ENCODE measurements at places on chromosomes 6 and 20. TPM values are rescaled to one million over a fixed set of nuclear protein-coding genes. Genes with fewer than 3 reads are reported as not detected.

- H3K27ac ChIP-seq, result no peak overlapping the region
- peaks cover 25% of the 10 kb centered on the region for H3K4me1 ChIP-seq
- no peaks in the 10 kb centered on the region for H3K27me3 ChIP-seq
- no peak for DNase-seq
- H3K4me3 ChIP-seq, result peak overlapping the region; percentile 96
- H3K36me3 ChIP-seq, result peaks cover 4% of the 10 kb centered on the region
Measured at GRCh38 chr20:45892828-45893500, 1.8 kb downstream of the CTSA start.

The SLC13A3 gene
- 0.24 TPM for total RNA-seq

DNA sequence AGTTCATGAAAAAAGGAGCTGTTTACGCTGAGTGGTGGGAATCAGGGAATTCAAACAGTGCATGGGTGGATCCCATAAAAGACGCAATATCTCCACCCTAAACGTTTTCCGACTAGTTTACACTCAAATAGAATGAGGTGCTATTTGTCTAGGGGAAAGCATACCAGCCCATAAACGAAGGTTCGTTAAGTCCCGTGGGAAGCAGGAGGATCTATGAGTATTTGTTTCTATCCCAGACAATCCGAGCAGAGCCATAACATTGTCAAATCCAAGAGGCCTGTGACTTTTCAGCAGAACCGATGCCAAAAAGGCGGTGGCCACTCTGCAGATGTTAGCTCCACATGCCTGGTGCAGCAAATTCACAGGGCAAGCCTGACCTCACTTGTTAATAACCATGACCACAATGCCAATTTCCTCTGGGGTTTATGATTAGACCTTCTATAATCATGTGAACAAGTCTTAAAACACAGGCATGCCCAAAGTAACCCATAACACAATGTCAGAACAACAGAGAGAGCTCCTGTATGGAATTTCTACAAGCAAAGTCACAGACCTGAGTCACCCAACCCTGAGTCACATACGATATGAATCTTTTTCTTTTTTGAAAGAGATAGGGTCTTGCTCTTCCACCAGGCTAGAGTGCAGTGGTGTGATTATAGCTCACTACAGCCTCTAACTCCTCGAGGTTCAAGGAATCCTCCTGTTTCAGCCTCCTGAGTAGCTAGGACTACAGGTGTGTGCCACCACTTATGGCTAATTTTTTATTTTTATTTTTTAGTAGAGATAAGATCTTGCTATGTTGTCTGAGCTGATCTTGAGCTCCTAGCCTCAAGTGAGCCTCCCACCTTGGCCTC lies 123.3 kb downstream of the KIF13A start:
- no peak overlapping the region for H3K27ac ChIP-seq
- no peak for DNase-seq
- no peaks in the 10 kb centered on the region for H3K36me3 ChIP-seq
- no peak overlapping the region for H3K4me3 ChIP-seq
- no peaks in the 10 kb centered on the region for H3K4me1 ChIP-seq

The PSMB9 gene
- 139 TPM for total RNA-seq

The BCKDHB gene
- total RNA-seq, result 19.3 TPM

- H3K36me3 ChIP-seq, result no peaks in the 10 kb centered on the region
Measured at GRCh38 chr20:12528591-12529041, 480.2 kb upstream of the SPTLC3 start.

The SALL4 gene
- total RNA-seq, result 0.17 TPM

The IMPG1 gene
- not detected for total RNA-seq

GRCh38 chr6:23783901-23784300 lies 342.1 kb upstream of the NRSN1 start:
- DNase-seq, result no peak
- H3K36me3 ChIP-seq, result no peaks in the 10 kb centered on the region
- no peak overlapping the region for H3K4me3 ChIP-seq
- no peaks in the 10 kb centered on the region for H3K27me3 ChIP-seq
- no peak overlapping the region for H3K27ac ChIP-seq

GRCh38 chr6:41967312-41968287 lies 26.0 kb upstream of the CCND3 start:
- no peak overlapping the region for H3K4me3 ChIP-seq
- DNase-seq, result no peak
- H3K27me3 ChIP-seq, result no peaks in the 10 kb centered on the region
- H3K27ac ChIP-seq, result peak overlapping the region; percentile 56
- H3K36me3 ChIP-seq, result peaks cover 4% of the 10 kb centered on the region

DNA sequence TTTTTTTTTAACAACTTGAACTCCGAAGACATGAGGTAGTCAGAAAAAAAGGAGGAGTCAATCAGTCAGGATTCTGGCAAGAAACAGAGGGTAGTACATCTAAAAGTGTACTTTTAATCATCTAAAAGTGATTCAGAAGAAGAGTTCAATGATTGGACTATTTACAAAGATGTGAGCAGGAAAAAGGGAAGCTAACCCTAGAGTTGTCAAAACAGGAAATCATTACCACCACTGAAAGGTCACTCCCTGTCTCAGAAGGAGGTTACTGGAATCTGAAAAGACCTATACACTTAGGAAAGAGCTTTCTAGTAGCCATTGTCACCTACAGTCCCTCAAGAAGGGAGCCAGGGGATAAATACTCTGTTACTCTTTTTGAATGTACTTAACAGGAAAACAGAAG lies 16.7 kb upstream of the LMBRD1 start:
- H3K36me3 ChIP-seq, result no peaks in the 10 kb centered on the region
- peak overlapping the region; percentile 65 for H3K27ac ChIP-seq
- peaks cover 49% of the 10 kb centered on the region for H3K4me1 ChIP-seq
- DNase-seq, result peak; percentile 15

- H3K4me3 ChIP-seq, result no peak overlapping the region
- DNase-seq, result no peak
- H3K27me3 ChIP-seq, result no peaks in the 10 kb centered on the region
- no peaks in the 10 kb centered on the region for H3K36me3 ChIP-seq
- no peak overlapping the region for H3K27ac ChIP-seq
Measured at GRCh38 chr20:35598899-35599775, 16.5 kb upstream of the SPAG4 start.

DNA sequence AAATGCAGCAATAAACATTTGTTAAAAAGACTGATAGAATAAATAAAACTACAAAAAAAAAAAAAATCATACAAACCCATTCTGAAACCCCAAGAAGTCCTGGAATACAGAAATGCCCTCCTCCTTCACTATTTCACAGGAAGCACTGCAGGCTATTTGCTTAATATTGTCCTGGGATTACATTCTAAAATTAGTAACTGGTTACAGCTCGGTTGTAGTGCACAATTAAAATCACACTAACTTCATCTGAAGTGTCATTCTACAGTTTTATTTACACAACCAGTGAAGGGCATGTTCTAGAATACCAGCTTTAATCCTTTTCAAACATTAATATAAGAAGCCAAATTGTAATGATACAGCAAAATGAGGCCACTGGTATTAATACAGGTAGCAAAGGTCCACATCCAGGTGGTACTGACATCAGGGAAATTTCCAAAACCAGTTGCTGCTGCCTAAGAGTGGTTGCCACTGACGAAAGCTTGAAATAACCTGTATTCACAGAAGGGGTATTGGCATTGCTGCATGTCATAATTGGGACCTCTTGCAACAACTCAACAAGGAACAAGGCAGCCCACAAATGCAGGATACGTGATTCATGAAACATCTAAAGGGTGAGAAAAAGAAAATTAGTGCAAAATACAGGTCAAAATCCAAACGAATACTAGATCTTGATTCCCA lies 26.9 kb downstream of the AKIRIN2 start:
- DNase-seq, result no peak
- no peaks in the 10 kb centered on the region for H3K27me3 ChIP-seq
- no peak overlapping the region for H3K4me3 ChIP-seq
- no peaks in the 10 kb centered on the region for H3K4me1 ChIP-seq

The BMP5 gene
- not detected for total RNA-seq

DNA sequence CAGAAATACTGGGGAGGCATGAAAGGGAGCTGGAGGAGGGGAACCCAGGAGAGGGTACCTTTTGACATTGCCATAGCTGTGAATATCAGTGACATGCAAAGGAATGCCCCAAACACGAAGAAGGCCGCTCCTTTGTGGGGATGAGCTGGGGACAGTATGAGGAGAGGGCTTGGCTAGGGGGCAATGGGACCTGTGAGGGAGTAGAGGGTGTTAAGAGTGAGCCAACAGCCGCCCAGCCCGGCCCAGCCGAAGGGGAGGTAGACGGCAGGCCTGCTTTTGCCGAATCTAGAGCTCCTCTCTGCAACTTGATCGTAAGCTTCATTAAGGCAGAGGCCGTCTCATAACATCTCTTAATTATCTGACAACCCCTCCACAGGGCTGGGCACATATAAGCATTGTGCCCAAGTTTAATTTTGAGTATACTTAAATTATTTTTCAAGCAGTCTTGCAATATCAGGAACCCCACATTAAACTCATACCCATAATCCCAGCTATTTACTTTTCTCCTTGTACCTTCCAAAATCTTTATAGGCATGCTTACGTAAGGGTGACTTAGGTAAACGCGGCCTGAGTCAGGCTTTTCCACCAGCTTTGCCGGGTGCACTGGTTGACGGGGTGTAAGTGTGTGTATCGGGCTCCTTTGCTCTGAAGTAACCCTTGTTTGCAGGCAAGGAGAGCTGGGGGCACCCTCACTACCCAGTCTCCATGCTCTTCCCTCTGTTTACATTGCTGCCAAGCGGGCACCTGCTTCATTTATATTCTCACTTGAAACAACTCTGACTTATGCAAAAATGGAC lies 24.9 kb upstream of the VEGFA start:
- no peak overlapping the region for H3K4me3 ChIP-seq
- no peak overlapping the region for H3K27ac ChIP-seq
- H3K27me3 ChIP-seq, result no peaks in the 10 kb centered on the region
- no peaks in the 10 kb centered on the region for H3K36me3 ChIP-seq
- no peaks in the 10 kb centered on the region for H3K4me1 ChIP-seq

The PGC gene
- total RNA-seq, result not detected

GRCh38 chr6:170186006-170186935 lies 104.6 kb downstream of the DLL1 start:
- no peaks in the 10 kb centered on the region for H3K4me1 ChIP-seq
- H3K27me3 ChIP-seq, result no peaks in the 10 kb centered on the region
- H3K36me3 ChIP-seq, result no peaks in the 10 kb centered on the region
- H3K27ac ChIP-seq, result no peak overlapping the region
- no peak for DNase-seq

- peak; percentile 40 for DNase-seq
- H3K36me3 ChIP-seq, result no peaks in the 10 kb centered on the region
- H3K4me1 ChIP-seq, result no peaks in the 10 kb centered on the region
- no peak overlapping the region for H3K27ac ChIP-seq
- H3K27me3 ChIP-seq, result no peaks in the 10 kb centered on the region
- no peak overlapping the region for H3K4me3 ChIP-seq
Measured at GRCh38 chr6:155327326-155328073, 13.2 kb upstream of the TFB1M start.

The MYB gene
- 16.5 TPM for total RNA-seq

The PTGIS gene
- not detected for total RNA-seq

The PRICKLE4 gene
- total RNA-seq, result 0.61 TPM

DNA sequence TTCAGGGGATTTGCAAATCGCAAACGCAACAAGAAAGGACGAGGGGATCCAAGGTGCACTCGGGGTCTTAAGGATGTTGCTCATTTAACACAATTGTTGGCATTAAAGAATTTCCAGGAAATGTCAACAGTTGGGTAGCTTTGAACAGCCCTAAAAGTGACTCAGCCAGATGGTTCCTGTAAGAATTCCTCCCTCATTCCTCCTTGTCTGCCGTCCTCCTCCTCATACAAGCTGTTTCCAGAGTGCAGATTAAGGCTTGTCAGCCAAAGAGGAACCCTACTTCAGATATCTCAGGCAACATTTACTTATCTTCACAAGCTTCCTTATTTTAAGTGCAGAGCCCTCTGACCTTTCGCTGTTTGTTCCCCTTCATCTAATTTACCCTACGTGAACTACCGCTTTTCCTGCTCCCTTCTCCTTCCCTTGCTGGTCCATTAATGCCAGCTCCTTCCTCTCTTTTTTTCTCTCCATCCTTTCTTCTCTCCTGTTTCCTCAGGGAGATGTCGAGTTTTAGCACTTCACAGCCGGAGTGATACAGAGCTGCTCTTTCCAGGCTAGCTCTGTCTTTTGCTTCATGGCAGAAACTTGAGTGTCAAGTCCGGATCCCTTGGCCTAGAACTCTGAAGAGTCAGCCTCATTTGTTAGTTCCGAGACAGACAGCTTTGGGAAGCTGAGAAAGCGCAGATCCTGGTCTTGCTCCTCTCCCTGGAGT lies 26.1 kb upstream of the TBC1D7 start:
- no peak overlapping the region for H3K4me3 ChIP-seq
- peaks cover 32% of the 10 kb centered on the region for H3K4me1 ChIP-seq
- DNase-seq, result no peak

GRCh38 chr6:90216072-90216977 lies 80.3 kb downstream of the BACH2 start:
- peaks cover 97% of the 10 kb centered on the region for H3K4me1 ChIP-seq
- peak; percentile 63 for DNase-seq
- H3K27me3 ChIP-seq, result no peaks in the 10 kb centered on the region
- H3K27ac ChIP-seq, result peak overlapping the region; percentile 85
- no peaks in the 10 kb centered on the region for H3K36me3 ChIP-seq
- H3K4me3 ChIP-seq, result peak overlapping the region; percentile 18

The CD24 gene
- 0.24 TPM for total RNA-seq

DNA sequence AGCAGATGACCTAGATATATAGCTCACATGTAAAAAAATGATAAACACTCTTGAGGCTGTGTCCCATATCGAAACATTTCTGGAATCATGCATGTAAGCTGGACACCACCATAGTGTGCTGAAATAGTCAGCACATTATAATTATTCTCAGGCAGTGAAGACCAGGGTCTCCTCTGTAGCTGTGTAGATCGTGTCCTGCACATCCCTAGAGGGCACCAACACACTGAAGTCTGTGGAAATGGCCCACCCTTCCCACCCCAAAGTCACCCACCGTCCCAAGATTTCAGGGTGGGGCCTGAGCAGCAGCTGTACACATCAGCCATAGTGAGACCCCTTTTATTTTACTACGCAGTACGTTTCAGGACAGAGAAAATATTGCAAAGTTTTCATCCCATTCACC lies 21.0 kb upstream of the TMEM30A start:
- H3K4me3 ChIP-seq, result no peak overlapping the region
- H3K36me3 ChIP-seq, result no peaks in the 10 kb centered on the region
- DNase-seq, result no peak

- H3K27me3 ChIP-seq, result no peaks in the 10 kb centered on the region
- H3K27ac ChIP-seq, result no peak overlapping the region
- no peaks in the 10 kb centered on the region for H3K36me3 ChIP-seq
- no peaks in the 10 kb centered on the region for H3K4me1 ChIP-seq
Measured at GRCh38 chr6:17816921-17817611, 110.3 kb upstream of the NUP153 start.

The CRNKL1 gene
- total RNA-seq, result 29.0 TPM

The VWA7 gene
- total RNA-seq, result 0.76 TPM

DNA sequence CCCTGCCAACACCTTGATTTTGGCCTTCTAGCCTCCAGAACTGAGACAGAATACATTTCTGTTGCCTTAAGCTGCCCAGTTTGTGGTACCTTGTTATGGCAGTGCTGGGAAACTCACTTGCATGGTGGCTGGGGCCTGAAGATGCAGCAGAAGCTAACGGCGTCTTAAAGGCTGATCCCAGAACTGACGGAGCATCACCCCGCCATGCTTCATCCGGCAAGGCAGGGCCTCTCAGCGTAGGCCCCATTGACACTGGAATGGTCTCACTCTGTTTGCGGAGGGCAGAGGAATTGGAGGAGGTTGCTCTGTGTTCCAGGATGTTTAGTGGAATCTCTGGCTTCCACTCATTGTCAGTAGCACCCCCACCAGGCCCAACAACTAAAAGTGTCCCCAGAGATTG lies 102.1 kb downstream of the JPH2 start:
- no peak overlapping the region for H3K4me3 ChIP-seq
- no peak overlapping the region for H3K27ac ChIP-seq
- H3K27me3 ChIP-seq, result no peaks in the 10 kb centered on the region

Measured in naive thymus-derived CD4-positive, alpha-beta T cell (primary cell).